ENCODE measurements at places on chromosomes 5 and 9.
A peak's percentile ranks its signal among the peaks of the same experiment; 100 is the strongest.

DNA sequence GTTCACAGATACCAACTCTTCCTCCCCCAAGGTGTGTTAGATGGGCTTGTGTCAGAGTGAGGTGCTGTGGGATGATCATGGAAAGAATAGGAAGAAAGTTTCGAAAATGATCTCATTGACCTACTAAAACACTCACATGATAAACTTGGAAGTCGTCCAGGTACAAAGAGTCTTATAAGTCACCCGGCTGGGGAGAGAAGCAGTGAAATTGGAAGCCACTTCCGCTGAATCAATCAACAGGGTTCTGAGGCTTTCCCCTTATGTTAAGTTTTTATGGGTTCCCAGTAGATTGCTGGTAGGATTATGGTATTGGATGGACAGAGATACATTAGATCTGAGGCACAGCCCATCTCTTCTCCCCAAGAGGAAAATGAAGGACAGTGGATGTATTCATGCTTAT lies 218.8 kb upstream of the MSX2 start:
- H3K27ac ChIP-seq = no peak overlapping the region
- H3K27me3 ChIP-seq = peaks cover 7% of the 10 kb centered on the region
- H3K4me3 ChIP-seq = no peak overlapping the region
- no peak for ATAC-seq

DNA sequence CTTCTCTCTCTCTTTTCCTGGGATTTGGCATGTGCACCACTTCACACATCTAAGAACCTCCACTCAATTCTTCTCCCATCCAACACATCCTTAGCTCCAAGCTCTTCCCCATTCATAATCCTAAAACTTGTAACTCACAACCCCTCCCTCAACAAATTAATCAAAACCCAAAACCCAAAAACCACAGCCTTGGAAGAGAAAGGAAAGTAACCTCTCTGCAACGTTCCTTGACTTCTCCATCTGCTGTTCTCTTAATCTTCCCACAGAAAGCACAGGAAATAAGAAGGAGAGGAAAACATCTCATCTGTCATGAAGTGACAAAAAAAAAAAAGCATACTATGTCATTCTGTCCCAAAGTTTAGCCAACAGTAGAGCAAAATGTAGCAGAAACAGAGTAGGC lies 66.2 kb downstream of the DRD1 start:
- peaks cover 7% of the 10 kb centered on the region for H3K27me3 ChIP-seq
- no peak overlapping the region for H3K27ac ChIP-seq
- no peak for ATAC-seq

- no peaks in the 10 kb centered on the region for H3K36me3 ChIP-seq
- H3K27me3 ChIP-seq = no peaks in the 10 kb centered on the region
- H3K4me1 ChIP-seq = peaks cover 6% of the 10 kb centered on the region
- ATAC-seq = no peak
- no peak overlapping the region for H3K4me3 ChIP-seq
Observed at GRCh38 chr5:179237770-179238627, 107.3 kb downstream of the ADAMTS2 start.

- peaks cover 20% of the 10 kb centered on the region for H3K36me3 ChIP-seq
- no peak overlapping the region for H3K4me3 ChIP-seq
- no peaks in the 10 kb centered on the region for H3K27me3 ChIP-seq
- H3K27ac ChIP-seq = no peak overlapping the region
Observed at GRCh38 chr5:145737578-145737977, 97.6 kb downstream of the PRELID2 start.

- no peaks in the 10 kb centered on the region for H3K36me3 ChIP-seq
- no peak overlapping the region for H3K4me3 ChIP-seq
- H3K4me1 ChIP-seq = no peaks in the 10 kb centered on the region
- peaks cover 55% of the 10 kb centered on the region for H3K27me3 ChIP-seq
Observed at GRCh38 chr9:135392511-135392910, 87.1 kb upstream of the PPP1R26 start.

GRCh38 chr5:180820788-180821321 lies 18.2 kb upstream of the MGAT1 start:
- H3K27ac ChIP-seq = peak overlapping the region; percentile 79
- H3K4me1 ChIP-seq = peaks cover 83% of the 10 kb centered on the region

- no peak overlapping the region for H3K4me3 ChIP-seq
- no peaks in the 10 kb centered on the region for H3K4me1 ChIP-seq
- no peaks in the 10 kb centered on the region for H3K27me3 ChIP-seq
- no peaks in the 10 kb centered on the region for H3K36me3 ChIP-seq
- no peak for ATAC-seq
- H3K27ac ChIP-seq = no peak overlapping the region
Observed at GRCh38 chr9:8074713-8075286, 275.2 kb upstream of the DMAC1 start.

DNA sequence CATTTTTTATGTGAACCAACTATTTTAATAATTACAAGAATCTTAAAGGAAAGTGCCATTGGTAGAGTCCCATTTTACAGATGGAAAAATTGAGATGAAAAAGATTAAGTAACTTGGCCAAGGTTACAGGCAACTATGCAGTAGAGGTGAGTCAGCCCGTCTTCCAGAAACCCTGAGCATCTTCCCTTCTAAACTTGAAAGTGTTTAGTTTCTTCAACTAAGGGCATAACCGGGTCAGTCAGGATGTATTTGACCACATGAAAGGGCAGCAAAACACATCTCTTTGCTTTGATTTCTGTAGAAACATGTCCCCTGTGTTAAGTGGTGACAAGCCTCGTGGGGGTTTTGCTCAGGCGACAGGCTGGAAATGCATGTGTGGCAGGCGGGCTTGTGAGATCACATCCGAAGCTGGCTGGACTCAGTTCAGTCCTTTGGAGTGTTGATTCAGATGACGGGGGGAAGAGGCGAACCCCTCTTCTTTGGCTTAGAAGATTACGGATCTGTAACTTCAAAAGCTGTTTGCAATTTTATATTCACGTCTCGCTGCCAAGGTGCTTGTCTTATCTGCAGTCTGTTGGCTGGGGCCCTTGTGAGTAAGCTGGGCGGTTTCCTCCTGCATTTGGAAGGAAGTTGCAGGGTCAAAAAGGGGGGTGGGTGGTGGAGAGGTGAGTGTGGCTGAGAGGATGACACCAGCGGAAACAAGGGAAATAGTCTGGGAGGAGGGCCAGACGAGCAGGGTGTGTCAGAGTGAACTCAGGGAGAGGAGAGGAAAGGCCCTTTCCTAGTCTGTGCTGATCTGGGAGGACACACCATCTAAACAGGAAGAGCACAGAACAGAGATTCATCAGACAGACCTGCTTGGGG lies 78.9 kb upstream of the RPS23 start:
- H3K27ac ChIP-seq = peak overlapping the region; percentile 64
- ATAC-seq = peak; percentile 92
- H3K27me3 ChIP-seq = no peaks in the 10 kb centered on the region
- H3K4me1 ChIP-seq = peaks cover 6% of the 10 kb centered on the region

GRCh38 chr9:70061776-70062175 lies 18.1 kb downstream of the MAMDC2 start:
- peak overlapping the region; percentile 60 for H3K27ac ChIP-seq
- H3K4me3 ChIP-seq = no peak overlapping the region
- H3K36me3 ChIP-seq = peaks cover 13% of the 10 kb centered on the region
- ATAC-seq = no peak

- H3K4me3 ChIP-seq = no peak overlapping the region
- no peak for ATAC-seq
- H3K27ac ChIP-seq = no peak overlapping the region
- no peaks in the 10 kb centered on the region for H3K27me3 ChIP-seq
Observed at GRCh38 chr9:109956717-109957440, 176.9 kb downstream of the PALM2AKAP2 start.

GRCh38 chr9:129311643-129312042 lies 133.6 kb upstream of the IER5L start:
- H3K4me3 ChIP-seq = no peak overlapping the region
- H3K27ac ChIP-seq = no peak overlapping the region
- H3K4me1 ChIP-seq = peaks cover 16% of the 10 kb centered on the region

- no peak for ATAC-seq
- H3K4me3 ChIP-seq = no peak overlapping the region
- no peaks in the 10 kb centered on the region for H3K4me1 ChIP-seq
Observed at GRCh38 chr5:144395704-144396103, 225.0 kb downstream of the KCTD16 start.

GRCh38 chr9:79976257-79977073 lies 404.7 kb downstream of the TLE4 start:
- no peaks in the 10 kb centered on the region for H3K36me3 ChIP-seq
- H3K4me1 ChIP-seq = no peaks in the 10 kb centered on the region
- no peaks in the 10 kb centered on the region for H3K27me3 ChIP-seq
- H3K4me3 ChIP-seq = no peak overlapping the region
- ATAC-seq = no peak

DNA sequence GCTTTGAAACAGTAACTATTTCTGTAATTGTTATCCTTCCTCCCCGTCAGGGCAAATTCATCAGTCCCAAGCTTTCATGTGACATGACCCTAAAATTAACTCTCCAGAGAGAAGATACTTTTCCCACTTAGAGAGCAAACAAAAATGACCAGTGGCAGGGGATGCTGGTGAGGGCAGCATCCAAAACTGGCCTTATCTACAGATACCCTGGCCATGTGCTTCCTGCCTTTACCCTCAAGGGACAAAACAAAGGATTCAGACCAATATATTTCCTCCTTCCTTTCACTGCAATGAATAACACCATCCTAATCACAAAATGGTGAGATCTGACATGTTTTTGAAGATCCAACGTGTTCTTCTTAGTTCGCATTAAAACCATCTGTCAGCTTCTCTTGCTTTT lies 267.2 kb downstream of the MAN2A1 start:
- H3K36me3 ChIP-seq = no peaks in the 10 kb centered on the region
- no peak overlapping the region for H3K27ac ChIP-seq
- no peaks in the 10 kb centered on the region for H3K27me3 ChIP-seq
- no peak overlapping the region for H3K4me3 ChIP-seq
- ATAC-seq = no peak

All from gastroesophageal sphincter (tissue), 4 donors.